Cortex of kidney (tissue), 1 donor: ENCODE measurements at places on chromosomes 2 and 18.

DNA sequence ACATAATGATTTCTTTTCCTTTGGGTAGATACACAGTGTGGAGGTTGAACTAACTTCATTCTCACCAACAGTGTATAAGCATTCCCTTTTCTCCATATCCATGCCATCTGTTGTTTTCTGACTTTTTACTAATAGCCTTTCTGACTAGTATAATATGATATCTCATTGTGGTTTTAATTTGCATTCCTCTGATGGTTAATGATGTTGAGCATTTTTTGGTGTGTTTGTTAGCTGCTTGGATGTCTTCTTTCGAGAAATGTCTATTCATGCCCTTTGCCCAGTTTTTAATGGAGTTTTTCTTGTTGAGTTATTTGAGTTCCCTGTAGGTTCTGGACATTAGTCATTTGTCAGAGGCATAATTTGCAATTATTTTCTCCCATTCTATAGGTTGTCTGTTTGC is 59.8 kb downstream of the MARCHF4 start:
- no peak for DNase-seq

DNA sequence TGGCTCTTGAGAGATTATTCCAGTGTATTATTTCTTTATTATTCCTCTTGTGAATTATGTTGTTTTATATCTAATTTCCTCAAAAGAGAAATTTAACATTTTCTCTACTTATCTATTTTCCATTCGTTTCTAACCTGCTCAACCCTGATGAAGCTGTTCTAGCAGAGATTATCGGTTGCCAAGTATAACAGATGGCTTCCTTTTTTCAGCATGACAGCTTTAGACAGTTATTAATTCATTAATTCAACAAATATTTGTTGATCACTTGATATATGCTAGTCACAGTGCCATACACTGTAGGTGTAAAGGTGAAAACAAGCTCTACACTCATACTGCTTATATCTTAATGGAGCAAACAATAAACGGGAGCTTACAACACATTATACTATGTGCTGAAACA is 137.9 kb upstream of the UBE2E3 start:
- DNase-seq = no peak

- DNase-seq = no peak
Observed at GRCh38 chr2:186806591-186806990, 42.4 kb downstream of the ZSWIM2 start.

DNA sequence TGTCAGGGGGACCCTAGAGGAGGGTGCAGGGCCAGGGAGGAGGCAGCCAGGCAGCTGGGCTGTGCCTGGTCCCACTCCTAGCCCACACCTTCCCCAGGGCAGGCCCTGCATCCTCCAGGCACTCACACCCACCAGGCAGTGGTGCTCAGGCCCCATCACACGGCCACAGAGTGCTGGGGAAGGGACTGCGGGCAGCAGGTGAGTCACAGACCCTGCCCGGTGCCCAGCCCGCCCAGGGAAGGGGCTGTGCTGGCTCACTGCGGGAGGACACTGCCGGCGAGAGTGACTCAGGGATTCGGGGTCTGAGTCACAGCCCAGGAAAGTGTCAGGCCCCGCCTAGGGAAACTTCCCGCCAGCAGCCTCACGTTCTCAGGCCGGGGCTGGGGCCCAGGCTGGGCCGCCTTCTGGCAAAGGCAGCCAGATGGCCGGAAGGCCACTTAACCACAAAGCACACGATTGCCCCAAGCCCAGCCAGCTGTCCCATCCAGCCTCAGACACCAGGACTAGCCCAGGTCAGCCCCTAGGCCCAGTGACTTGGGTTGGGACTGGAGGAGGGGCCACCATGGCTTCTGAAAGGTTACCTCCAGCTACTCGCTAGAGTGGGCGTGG is 42.2 kb downstream of the BIN1 start:
- no peak for DNase-seq

DNA sequence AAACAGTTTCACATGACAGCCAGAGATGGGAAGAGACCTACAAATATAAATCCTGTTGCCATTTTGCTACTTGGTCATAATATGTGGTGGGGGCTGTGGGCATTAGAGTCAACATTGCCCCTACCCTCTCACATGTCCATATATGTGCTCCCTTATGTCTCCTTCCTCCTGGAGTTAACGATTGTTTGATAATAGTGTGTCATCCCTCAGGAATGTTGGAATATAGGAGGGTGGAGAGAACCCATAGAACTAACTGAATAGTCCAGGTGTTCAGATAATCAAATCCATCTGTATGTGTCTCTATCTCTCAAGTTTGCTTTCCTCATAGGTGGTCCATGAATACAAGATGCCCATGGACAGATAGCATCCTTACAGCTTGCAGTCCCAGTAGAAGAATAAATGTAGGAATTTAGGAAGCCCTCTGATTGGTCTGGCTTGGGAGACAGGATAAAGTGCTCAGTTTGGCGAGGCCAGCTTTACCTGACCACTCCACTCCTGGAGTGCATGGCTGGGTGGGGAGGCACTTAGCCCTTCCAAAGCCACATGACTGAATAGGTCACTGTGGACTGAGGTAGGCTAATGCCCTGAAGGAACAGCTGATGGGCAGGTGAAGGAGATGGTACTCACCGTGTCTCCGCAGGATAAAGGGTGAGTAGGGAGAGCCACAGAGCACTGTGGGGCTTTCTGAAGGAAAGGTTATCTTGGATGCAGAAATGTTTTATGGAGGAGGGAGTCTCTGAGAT is 166.9 kb downstream of the CDCA7 start:
- no peak for DNase-seq

GRCh38 chr2:27810455-27810854 is 38.9 kb downstream of the MRPL33 start:
- no peak for DNase-seq

GRCh38 chr2:71685073-71685848 is 231.9 kb downstream of the DYSF start:
- DNase-seq = no peak

- no peak for DNase-seq
Observed at GRCh38 chr2:174343343-174343622, 8.5 kb downstream of the SP9 start.

GRCh38 chr2:15657759-15658158 is 66.1 kb downstream of the DDX1 start:
- no peak for DNase-seq

- DNase-seq = no peak
Observed at GRCh38 chr18:57446322-57446721, 11.1 kb downstream of the ONECUT2 start.

DNA sequence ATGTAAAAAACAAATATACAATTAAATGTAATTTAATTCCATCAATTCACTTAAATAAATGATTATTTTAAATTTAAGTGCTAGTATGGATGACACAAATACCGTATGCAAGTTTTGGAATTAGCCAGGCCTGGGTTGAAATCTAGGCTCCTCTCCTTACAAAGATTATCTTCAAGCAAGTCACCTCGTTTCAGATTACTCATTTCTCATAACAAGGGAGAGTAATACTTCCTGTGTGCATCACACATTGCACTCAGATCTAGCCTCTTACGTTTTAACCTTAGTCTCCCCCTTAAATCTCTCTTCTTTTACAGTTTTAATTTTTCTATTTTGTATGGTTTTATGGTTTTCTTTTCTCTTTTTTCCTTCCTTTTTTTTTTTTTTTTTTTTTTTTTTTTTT is 1475.9 kb upstream of the NXPH2 start:
- no peak for DNase-seq

- DNase-seq = no peak
Observed at GRCh38 chr18:58580623-58581022, 48.3 kb downstream of the ALPK2 start.

- DNase-seq = no peak
Observed at GRCh38 chr18:7383002-7383980, 152.4 kb downstream of the LRRC30 start.

- no peak for DNase-seq
Observed at GRCh38 chr2:203728321-203728720, 21.9 kb downstream of the CD28 start.
